ENCODE measurements at places on chromosomes 11 and 22. TPM values are rescaled to one million over a fixed set of nuclear protein-coding genes. Genes with fewer than 3 reads are reported as not detected.

PHOX2A gene
- 5.6 TPM for total RNA-seq

GRCh38 chr22:49433717-49434611, 393.7 kb downstream of the BRD1 start:
- H3K27me3 ChIP-seq: peaks cover 12% of the 10 kb centered on the region
- no peak for DNase-seq
- no peaks in the 10 kb centered on the region for H3K36me3 ChIP-seq
- no peaks in the 10 kb centered on the region for H3K4me1 ChIP-seq
- no peak overlapping the region for H3K4me3 ChIP-seq

- DNase-seq: no peak
- H3K27me3 ChIP-seq: peaks cover 5% of the 10 kb centered on the region
- no peak overlapping the region for H3K27ac ChIP-seq
- peaks cover 6% of the 10 kb centered on the region for H3K4me1 ChIP-seq
- H3K4me3 ChIP-seq: no peak overlapping the region
Measured at GRCh38 chr11:58919561-58919960, 19.7 kb upstream of the GLYATL1 start.

GRCh38 chr11:112396076-112396475, 135.4 kb upstream of the PLET1 start:
- no peak for DNase-seq
- H3K27me3 ChIP-seq: peaks cover 43% of the 10 kb centered on the region
- no peak overlapping the region for H3K27ac ChIP-seq
- no peak overlapping the region for H3K4me3 ChIP-seq

SYT13 gene
- 1.7 TPM for total RNA-seq
